ENCODE measurements at places on chromosomes 13 and 19.

DNA sequence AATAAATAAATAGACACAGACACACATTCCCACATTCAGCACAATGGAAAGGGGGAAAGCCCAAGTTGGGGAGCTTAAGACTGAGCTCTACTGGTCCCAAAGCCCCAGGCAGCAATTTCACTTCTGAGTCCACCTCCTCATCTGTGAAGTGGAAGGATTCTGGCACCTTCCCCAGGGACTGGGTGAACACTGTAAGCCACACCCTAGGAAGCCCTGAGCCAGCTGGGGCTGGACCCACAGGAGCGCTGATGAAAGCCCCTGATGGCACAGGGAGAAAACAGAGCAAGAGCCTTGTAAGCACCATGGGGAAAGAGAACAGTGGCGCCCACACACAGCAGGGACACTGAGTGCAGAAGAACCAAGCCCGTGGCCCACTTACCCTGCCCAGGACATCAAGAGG, 37.8 kb downstream of the EPS15L1 start:
- no peak for DNase-seq

DNA sequence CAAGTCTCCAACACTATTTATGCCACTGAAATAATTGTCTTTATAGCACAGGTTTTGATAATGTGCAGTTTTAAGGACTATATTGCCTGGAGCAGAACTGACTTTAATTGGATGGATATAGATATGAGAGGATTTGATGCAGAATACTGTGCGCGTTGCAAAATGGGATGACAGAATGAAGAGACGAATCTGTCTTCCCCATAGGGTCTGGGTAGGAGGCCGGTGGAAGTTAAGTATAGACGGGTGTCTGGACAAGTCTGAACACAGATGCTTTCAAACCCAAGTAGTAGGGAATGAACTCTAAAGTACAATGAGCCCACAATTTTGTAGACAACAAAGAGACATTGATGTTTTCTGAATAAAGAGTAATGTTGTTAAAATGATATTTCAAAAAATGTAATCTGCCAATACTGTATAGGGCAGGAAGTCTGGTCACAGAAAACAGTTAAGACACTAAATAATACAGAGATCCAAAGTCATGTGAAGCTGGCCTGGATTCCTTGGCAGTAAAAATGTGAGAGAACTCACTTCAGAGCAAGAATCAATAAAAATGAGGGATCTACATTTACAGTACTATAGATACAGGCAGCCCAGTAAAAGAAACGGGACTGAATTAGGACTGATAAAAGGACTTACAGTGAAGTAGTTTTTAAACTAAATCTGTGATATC, 125.5 kb downstream of the ENOX1 start:
- DNase-seq = no peak

- no peak for DNase-seq
Measured at GRCh38 chr19:13029893-13030292, 34.6 kb downstream of the NFIX start.

DNA sequence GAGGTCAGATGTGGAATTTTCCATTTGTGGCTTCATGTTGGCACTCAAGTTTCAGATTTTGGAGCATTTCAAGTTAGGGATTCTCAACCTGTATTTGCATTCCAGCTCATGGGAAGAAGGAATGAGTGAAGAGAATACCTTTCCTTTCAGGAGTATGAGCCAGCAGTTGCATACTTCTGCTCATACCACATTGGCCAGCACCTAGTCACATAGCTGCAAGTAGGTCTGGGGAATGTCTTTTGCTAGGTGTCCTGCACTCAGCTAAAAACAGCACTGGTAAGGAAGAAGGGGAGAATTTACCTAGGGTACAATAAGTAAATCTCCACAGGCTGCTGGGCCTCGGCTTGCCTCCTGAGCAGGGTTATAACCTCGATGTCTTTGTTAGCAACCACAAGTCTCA, 24.6 kb upstream of the ATP8A2 start:
- DNase-seq = no peak

GRCh38 chr13:45361596-45362206, 20.7 kb upstream of the TPT1 start:
- DNase-seq = no peak

GRCh38 chr19:35639321-35639639, 2.3 kb upstream of the ETV2 start:
- DNase-seq = no peak

DNA sequence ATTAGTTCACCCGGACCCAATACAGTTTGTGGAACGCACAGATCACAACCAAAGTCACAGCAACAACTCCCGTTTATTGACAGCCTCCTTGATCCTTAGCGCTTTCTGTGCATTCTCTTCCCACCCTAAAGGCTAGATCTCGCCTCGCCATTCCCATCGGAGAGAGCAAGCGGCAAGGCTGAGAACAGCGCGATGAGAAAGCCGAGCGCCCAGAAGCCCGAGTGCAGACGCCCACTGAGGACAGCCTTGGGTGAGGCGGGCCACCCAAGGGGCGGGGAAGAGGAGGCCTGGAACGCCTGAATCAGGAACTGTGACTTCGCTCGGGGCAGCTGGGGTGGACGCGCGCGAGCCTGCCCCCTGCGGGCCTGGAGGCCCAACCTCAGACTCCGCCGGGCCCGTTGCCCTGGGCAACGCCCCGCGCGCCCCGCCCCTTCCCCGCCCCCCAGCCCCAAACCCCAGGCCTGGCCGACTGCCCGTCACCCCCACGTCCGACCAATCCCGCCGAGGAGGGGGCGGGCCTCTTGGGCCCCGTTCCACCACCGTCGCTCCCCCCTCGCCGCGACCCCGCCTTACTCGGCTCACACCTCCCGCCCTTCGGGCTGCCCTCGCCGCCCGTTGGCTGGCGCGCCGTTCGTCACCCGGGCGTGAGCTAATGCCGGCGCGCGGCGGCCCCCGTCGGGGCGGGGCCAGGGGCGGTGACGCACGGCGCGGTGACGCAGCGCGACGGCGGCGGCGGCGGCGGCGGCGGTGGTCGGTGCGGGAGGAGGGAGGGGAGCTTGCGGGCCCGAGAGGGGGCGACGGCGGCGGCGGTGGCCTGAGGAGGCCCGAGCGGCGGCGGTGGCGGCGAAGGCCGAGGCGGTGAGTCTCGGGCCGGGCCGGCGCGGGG, at the start of gene SAMD4B:
Gene SAMD4B, plus strand, starts transcription at position 703 of the 886 bp plus-strand sequence. CDS start 14,473 bp downstream, outside the sequence.
- peak; percentile 100 for DNase-seq

GRCh38 chr19:29410601-29411000, 115.2 kb upstream of the VSTM2B start:
- DNase-seq = no peak

DNA sequence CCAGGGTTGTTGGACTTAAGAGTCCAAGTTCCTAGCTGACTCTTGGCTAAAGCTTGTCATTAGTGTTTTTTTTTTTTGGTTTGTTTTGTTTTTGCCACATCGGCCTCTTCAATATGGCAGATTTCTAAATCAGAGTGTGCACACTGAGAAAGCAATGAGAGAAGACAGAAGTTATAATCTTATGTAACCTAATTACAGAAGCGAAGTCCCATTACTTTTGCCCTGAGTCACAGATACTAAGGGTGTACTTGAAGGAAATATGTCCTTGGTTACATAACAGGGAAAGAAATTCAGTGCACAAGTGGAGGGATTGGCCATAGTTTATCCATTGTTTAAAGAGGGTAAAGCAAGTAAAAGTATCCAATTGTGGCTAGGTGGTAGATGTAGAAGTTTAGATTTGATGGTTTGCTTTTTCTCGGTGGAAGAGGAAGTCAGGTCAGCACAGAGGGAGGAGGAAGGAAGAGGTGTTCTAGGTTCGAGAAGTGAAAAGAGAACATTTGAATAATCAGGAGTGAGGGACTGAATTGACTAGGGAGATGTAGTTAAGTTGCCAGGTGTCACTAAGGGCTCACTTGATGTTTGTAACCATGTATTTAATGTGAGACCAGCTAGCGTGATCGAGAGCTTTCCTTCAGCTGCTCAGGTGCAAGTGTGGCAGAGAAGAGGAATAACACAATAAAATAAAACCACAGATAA, 12.2 kb downstream of the GTF2F2 start:
- DNase-seq = no peak

DNA sequence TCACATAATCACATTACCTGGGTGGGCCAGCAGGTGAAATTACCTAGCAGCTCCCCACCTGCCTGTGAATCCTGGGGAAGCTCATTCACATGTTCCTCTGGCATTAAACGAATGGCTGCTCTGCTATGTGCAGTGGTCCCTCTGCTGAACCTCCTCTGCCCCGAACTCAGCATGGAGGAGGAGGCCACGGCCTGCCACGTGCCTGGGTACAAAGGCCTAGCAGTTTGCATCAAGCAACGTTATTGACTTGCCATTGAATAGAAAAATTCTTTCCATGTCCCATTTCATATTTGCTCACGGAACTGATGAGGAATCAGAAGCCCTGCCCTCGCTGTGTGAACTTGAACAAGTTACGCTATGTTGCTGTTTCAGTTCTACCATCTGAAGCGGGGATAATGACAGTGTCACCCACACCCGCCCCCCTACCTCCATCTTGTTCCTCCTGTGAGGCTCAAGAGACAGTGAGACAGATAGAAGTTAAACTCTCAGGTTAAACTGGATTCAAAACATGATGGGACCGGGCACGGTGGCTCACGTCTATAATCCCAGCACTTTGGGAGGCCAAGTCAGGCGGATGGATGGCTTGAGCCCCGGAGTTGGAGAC, 25.3 kb downstream of the SLC7A1 start:
- DNase-seq = no peak

Measured in cardiac septum (tissue), 1 donor.